ENCODE measurements at places on chromosomes 12 and 14.

DNA sequence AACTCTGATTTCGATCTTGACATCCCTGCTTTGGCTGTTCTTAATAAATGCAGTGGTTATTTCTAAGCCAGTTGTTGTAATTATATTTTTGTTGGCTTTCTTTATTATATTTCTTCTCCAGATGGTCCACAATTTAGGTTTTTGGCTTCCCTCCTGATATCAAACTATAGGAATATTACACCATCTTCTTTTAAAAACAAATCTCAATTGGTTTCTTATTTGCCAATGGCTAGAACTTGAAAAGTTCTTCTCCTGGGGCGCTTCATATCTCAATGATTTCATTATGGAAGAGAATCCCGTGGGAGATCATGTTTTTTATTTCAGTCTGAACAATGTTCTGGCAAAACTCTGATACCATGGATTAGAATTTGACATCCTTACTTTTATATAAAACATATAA, 292.3 kb downstream of the FLRT2 start:
- DNase-seq: no peak

- no peak for DNase-seq
These were observed 169.2 kb downstream of the SYT1 start for GRCh38 chr12:79033788-79034187.

GRCh38 chr14:76756371-76756750, 4.9 kb upstream of the VASH1 start:
- DNase-seq: no peak

DNA sequence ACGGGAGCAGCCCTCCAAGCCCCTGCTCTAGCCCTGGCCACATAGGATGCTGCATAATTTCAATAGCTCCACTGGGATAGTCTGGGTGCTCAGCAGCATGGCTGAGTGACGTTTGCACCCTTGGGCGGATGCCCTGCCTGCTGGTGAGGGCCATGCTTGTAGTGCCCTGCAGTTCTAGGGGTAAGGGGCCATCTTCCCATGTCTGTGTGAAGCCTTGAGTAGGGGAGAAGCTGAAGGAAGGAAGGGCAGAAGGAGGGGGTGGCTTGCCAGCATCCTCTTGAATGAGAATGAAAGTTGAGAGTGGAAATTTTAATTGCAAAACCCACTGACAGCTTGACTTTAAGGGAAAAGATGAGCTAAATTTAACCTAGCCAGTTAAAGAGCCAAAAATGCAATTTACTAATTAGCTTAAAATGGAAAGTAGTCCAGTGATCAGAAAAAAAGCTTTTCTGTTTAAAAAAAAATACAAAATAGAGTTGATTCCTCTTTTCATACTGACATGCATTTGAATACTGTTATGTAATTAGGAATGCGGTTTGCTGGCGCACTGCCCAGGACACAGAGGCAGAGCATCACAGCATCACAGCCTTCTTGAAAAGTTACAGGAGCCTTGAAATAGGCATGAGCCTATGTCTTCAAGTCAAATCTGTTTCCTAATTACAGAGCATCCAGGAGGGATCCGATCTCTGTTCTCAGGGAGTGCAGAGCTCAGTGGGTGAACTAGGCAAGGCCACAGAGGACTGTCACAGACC, 18.5 kb upstream of the EML1 start:
- no peak for DNase-seq

DNA sequence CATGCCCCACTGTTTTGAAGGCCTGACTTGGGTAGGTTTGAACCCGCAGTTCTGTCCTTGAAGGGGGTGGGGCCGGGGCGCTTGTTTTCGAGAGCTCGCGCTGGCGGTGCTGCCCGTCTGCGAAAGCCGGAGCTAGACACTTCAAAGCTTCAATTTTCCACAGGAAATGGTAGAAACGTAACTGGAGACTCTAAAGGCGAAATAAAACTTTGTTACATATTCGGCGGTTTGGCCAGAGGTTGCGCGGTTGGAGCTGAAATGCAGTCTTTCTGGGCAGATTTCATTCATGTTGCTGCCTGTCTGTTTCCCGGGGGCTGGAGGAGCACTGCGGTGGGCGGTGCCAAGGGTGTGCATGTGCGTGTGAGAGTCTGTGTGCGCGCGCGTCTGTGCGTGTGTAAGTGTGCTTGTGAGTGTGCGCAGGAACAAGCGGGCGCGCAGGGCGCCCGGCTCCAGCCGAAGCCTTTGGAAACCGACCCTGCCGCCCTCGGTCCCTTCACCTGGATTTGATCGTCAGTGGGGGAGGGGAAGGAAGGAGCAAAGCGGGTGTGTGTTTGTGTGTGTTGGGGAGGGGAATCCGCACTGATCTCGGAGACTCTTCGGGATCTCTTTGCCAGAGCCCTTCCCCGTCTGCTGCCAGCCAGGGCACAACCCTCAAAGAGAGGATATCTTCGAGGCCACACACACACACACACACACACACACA, 227.7 kb upstream of the CRY1 start:
- DNase-seq: peak; percentile 20

GRCh38 chr14:76826122-76826521, at the start of gene LRRC74A:
TSS of gene LRRC74A (plus strand) at chr14:76826408. CDS start at chr14:76826698, 290 bp downstream.
- DNase-seq: no peak

GRCh38 chr14:104211215-104211614, 72.8 kb downstream of the KIF26A start:
- no peak for DNase-seq

DNA sequence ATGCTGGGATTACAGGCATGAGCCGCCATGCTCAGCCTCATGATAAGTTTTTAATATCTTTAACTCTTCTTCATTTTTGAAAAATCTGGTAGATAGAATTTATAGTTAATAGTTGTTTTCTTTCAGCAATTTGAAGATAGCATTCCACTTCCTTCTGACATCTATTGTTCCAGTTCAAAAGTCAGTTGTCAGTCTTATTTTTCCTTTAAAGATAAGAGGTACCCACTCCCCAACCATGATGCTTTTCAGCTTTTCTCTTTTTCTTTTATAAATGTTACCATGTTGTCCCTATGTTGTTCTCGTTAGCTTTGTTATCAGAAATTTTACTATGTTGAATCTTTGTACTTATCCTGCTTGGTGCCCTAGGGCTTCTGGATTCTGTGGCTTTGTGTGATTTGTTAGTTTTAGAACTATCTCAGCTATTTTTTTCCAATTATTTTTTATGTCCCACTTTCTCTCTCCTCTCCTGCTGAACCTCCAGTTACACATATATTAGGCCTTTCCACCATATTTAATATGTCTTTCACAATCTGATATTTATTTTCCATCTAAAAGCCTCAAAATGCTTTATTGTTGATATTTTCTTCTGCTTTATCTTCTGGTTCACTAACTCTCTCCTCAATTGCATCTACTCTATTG, 181.6 kb upstream of the FOXN3 start:
- no peak for DNase-seq

DNA sequence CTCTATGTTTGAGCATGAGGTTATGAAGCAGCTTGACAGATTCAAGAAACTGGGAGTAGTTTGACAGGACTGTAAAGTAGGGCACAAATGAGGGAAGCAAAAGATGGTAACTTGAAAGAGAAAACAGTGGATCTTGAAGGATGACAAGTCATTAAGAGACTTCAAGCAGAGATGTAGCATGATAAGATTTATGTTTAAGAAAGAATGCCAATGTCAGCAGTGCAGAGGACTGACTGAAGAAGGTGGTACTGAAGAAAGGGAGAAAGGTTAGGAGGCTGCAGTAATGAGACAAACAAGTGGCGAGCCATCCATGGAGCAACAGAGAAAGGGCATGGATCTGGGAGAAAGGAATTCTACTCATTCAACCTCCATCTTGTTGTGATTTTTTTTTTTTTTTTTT, 120.2 kb upstream of the RAP1B start:
- DNase-seq: no peak

DNA sequence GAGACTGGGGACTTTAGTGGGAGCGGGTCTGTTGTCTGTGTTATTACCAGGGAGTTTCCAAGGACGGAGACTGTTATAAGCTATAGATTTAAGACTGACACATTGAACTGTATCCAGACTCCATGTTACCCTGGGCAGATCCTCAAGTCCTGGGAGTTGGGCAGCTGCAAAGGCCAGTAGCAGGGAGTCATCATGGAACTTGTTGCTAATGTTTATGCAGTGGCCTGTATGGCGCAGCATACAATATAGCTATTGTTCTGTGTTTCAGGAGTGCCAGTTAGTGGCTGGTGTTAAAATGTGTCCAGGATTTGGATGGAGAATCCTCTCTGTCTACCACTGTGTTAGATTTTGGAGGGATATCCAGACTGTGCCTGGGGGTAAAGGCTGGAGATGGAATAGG, 31.7 kb downstream of the SMOC1 start:
- no peak for DNase-seq

DNA sequence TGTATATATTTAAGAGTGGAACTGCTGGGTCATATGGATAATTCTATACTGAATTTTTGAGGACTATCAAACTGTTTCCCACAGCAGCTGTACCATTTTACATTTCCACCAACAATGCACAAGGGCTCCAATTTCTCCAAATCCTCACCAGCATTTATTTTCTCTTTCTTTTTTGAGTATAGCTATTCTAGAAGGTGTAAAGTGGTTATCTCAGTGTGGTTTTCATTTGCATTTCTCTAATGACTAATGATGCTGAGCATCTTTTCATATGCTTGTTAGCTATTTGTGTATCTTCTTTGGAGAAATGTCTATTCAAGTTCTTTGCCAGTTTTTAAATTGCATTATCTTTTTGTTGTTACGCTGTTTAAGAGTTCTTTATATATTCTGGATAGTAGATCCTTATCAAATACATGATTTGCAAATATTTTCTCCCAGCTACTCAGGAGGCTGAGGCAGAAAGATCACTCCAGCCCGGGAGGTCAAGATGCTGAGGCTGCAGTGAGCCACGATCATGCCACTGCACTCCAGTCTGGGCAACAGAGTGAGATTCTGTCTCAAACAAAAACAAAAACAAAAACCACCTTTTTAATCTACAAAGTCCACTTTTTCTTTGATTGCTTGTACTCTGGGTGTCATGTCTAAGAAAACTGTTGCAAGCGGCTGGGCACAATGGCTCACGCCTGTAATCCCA, 32.8 kb downstream of the GTF2A1 start:
- DNase-seq: no peak

GRCh38 chr12:99232324-99232723, 415.2 kb upstream of the GARIN6 start:
- DNase-seq: no peak

- no peak for DNase-seq
These were observed 493 bp downstream of the HOXC5 start for GRCh38 chr12:54033106-54033979.

DNA sequence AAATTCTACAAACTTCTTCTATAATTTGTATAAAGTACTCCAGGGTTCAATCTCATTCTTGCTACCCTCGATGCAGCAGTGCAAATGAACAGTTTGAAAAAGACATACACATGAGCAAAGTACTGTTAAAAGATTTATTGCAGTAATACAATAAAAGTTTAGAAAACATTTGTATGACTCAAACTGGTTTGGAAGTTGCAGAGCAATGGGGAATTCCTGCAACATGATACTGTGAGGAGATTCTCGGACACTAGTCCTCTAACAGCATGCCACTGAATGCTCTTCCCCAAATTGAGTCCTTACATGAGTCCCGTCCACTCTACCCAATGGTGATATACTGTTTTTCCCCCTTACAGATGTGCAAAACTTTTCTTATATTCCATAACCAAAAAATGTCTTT, 45.4 kb downstream of the ATG14 start:
- DNase-seq: no peak

GRCh38 chr12:67472539-67472938, 176.0 kb upstream of the DYRK2 start:
- DNase-seq: peak; percentile 20

- no peak for DNase-seq
These were observed 64.0 kb downstream of the OSBPL8 start for GRCh38 chr12:76495556-76495955.

- no peak for DNase-seq
These were observed 136.1 kb upstream of the CCND2 start for GRCh38 chr12:4137441-4137840.

GRCh38 chr14:79805636-79806035, 405.7 kb downstream of the DIO2 start:
- no peak for DNase-seq

- DNase-seq: no peak
These were observed 3.8 kb downstream of the ASIC1 start for GRCh38 chr12:50061171-50061570.

DNA sequence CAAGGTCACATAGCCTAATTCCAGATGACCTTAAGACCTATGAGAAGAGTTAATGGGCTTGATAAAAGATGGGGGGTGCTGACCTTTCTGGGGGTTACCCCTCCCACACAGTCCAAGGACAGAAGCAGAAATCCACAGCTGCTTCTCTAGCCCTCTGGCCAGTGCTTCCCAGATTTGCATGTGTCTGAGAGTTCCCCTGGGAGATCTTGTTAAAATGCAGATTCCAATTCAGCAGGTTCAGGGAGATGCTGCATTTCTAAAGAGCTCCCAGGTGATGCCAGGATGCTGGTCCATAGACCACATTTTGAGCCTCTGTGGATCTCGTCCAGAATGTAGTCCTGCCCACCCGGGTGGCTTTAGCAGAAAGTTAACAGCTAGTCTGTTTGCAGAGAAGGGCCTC, 82.1 kb downstream of the WSCD2 start:
- DNase-seq: no peak

GRCh38 chr14:31858868-31859267, 218.2 kb upstream of the ARHGAP5 start:
- no peak for DNase-seq

- no peak for DNase-seq
These were observed 14.7 kb upstream of the ENDOU start for GRCh38 chr12:47739979-47740378.

DNA sequence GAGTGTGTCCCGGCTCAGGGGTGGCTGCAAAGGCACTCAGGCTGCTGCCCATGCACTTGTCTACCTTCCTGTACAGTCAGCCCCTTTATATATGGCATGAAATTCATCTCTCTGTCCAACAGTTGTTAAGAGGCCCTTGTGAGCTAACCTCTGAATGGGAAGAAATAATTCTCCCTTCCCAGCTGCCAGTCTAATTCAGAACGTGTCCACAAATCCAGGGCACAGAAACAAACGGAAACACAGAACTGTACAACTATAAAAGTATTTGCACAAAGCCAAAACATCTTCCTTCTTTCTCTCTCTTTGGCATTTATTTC, 849 bp downstream of the KRT5 start:
- no peak for DNase-seq

GRCh38 chr12:13119826-13120225, 16.4 kb upstream of the GSG1 start:
- DNase-seq: no peak
